ENCODE measurements at places on chromosomes 12 and 14. TPM values are rescaled to one million over a fixed set of nuclear protein-coding genes. Genes with fewer than 3 reads are reported as not detected.

DNA sequence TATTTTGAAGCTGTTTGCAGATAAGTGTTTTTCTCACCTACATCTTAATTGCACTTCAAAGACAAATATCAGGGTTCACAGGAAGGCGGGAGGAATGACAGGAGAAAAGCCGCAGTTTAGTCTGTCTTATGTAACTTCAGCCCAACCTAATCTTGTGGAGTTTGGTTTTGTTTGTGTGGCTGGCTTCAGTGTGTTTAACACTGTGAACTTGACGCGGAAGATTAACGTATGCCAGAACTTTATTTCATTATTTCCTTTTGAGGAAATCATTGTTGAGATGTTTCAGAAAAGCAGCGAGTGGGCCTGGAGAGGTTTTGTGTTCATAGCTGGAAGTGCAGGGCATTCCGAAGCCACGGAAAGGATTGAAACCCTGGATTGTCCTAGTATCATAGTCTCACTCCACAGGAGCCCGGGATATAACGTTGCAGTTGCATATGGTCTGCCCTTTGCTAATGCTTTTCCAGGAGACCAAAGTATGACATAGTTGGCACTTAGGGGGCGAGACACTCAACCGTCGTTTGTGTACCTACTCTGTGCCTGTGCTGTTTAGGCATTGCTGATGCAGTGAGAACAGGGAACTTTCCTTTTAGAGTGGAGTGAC lies 2.0 kb downstream of the PELI2 start:
- H3K4me1 ChIP-seq: peaks cover 71% of the 10 kb centered on the region
- H3K27ac ChIP-seq: peak overlapping the region; percentile 98
- DNase-seq: no peak

- H3K27me3 ChIP-seq: no peaks in the 10 kb centered on the region
- no peak overlapping the region for H3K27ac ChIP-seq
- no peaks in the 10 kb centered on the region for H3K36me3 ChIP-seq
- H3K4me1 ChIP-seq: peaks cover 9% of the 10 kb centered on the region
- no peak for DNase-seq
These were observed 384.5 kb upstream of the DCN start for GRCh38 chr12:91567100-91567485.

ATG101 gene
- total RNA-seq: 25.9 TPM

OTOGL gene
- 0.33 TPM for total RNA-seq

DNA sequence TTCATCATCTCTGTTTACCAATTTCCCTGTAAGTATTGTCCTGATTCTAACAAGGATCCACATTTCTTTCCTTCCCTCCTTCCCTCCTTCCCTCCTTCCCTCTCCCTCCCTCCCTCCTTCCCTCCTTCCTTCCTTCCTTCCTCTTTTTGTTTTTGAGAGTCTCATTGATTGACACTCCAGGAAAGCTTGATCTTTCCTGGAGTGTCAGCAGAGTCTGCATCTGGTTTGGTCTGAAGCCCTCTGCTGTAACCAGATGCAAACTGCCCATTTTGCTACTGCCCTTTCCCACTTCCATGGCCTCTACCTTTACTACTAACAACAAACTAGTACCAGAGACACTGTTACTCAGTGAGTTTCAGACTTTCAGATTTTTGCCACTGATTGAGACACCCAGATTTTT lies 14.4 kb upstream of the OR6C65 start:
- no peak for DNase-seq
- H3K36me3 ChIP-seq: no peaks in the 10 kb centered on the region
- no peaks in the 10 kb centered on the region for H3K27me3 ChIP-seq
- no peak overlapping the region for H3K27ac ChIP-seq
- H3K4me1 ChIP-seq: no peaks in the 10 kb centered on the region
